T-cell (primary cell): ENCODE measurements at places on chromosomes 16 and 17.

DNA sequence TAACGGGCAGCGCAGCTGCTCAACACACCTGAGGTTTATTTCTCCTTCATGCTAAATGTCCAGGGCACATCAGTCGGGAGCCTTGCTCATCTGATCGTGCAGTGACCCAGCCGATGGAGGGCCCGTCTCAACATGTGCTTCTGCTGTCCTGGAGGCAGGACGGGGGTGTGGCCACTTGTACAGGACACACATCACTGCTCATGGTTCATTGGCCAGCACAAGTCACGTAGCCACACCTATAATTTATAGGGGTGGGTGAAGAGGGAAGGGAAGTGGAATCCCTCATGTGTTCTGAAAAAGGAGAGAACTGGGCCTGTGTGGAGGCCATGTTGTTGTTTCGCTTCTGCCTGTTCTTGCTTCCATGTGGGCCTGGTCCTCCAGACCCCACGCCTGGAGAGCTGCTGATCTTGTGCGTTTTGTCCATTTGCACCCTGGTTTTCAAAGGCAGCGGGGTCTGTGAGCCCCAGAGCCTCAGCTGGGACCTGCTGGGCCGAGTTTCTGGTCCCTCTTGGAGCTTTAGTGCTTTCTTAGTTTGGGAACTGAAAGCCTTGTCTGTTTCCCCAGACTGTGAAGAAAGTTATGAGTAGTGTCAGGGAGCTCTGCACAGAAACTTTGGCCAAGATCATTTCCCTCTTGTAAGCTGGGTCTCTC, 60.5 kb downstream of the CMIP start:
- DNase-seq, result no peak

GRCh38 chr16:19524616-19525384, 1.1 kb downstream of the CCP110 start:
- DNase-seq, result no peak

GRCh38 chr17:43645765-43646481, 15.8 kb downstream of the MEOX1 start:
- DNase-seq, result peak; percentile 19

DNA sequence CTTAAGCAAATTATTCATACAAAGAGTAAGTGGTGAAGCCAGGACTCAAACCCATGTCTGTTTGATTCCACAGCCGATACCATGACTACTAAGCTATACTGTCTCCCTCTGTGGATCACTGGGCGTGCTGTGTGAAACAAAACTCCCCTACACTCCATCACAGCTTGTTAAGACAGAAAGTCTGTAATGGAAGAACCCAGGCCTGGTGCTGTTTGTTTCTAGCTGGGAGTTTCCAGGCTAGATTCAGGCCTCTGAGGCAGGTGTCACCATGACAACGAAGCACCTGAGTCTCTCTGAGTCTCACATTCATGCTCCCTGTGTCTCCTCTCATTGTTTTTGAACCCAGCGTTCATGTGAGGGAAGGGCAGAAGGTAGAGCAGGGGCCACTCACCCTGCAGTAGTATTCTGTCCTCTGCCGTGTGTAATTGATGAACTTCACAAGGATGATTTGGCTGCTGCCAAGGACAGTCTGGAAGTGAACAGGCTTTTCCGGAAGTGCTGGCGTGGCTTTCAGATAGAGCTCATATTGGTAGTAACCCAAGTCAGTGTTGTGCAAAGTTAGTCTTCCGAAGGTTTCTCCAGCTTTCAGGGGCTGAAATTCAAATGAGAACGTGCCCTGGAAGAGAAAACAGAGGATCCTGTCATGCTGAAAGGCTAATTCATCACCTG, 8.6 kb upstream of the VAC14 start:
- no peak for DNase-seq

- DNase-seq, result no peak
Observed at GRCh38 chr17:42853004-42853403, 2.0 kb downstream of the AOC3 start.

DNA sequence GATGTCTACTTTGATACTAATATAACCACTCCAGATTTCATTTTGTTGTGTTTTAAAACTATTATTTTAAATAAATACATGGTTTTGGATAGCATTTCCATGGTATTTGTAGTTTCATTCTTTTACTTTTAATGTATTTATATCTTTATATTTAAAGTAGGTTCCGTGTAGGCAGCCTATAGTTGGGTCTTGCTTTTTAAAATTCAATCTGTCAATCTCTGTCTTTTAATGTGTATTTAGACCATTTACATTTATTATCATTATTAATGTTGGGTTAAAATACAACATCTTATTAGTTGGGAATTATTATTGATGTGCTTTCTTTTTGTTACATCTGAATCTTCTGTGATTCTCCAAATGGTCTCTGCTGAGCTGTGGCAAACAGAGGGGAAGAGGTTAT, 412.1 kb downstream of the NPIPA7 start:
- DNase-seq, result no peak

DNA sequence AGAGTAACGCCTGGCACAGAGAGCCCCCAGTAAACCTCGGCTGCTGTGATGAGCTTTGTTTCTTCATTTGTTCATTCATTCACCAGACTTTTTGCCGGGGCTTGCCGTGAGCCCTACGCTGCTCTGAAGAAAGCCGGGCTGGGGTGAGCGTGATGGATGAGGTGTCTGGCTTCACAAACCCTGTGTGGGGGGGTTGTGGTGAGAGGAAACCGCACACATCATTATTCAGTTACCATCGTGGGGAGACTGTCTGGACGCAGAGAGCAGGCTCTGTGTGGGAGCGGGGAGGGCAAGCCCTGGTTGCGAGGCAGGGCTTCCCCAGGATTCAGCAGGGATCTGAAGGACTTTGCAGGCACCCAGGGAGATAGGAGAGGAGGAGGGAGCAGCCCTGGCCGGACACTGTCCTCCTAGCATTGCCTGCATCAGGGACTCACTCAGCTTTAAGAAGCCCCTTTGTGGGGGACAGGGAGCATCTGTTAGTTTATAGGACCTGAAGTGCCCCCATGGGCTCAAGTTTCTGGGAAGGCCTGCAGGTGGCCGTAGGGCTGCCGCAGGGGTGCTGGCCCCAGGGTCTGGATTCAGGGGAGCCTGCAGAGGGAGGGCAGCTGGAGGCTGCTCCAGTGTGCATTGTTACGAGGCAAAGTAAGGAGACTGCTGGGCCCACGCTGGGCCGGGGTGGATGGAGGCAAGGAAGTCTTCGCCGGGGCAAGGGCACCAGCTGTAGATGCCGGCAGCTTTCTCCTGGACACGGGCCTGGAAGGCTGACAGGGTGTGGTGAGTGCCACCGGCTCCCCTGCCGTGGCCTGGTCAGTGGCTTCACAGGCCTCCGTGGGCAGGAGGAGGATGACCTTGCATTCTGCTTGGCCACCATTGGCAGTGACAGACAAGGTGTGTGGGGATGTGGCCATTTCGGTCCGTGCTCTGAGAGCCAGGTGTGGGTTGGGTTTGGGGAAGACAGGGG, 334.5 kb downstream of the SEC14L1 start:
- DNase-seq, result peak; percentile 74

DNA sequence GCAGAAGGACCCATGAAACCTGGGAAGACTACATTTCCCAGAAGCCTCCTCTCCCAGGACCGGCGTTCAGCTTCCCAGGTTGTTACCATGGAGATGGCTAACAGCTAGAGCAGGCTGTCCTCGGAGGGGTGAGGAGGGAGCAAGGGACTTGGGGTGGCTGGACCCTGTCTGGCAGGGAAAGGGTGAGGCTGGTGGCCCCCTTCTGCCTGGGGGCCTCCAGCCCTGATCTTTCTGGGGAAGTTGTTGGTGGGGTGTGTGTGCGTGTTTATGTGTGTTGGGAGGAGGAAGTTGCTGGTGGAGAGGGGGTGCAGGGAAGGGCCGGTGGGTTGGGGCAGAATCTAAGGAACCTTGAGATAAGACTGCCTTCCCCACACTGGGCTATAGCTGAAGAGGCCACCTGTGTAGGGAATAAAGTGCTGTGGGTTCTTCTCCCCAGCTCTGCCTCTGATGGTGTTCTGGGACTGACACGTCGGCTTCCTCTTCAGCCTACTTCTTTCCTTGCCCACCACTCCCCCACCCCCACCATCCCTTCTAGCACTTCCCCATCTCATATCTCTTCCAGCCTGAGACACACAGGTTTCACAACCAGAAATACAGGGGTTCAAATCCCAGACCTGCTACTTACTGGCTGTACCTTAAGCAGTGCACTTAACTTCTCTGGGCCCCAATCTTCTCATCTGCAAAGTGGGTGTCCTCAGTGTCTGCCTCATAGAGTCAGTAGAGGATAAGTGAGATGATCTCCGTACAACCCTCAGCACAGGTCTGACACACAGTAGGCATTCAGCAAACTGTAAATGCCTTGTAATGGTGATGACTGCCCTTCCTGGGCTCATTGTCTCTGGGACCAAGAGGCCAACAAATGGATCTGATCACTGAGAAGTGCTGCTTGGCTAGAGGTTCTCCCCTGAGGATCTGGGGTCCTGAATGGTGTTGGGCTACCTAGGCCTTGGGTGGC, at the start of gene DRC7:
TSS of gene DRC7 (plus strand) at position 82 of the 955 bp plus-strand sequence. CDS start 3,144 bp downstream, outside the sequence.
- no peak for DNase-seq

DNA sequence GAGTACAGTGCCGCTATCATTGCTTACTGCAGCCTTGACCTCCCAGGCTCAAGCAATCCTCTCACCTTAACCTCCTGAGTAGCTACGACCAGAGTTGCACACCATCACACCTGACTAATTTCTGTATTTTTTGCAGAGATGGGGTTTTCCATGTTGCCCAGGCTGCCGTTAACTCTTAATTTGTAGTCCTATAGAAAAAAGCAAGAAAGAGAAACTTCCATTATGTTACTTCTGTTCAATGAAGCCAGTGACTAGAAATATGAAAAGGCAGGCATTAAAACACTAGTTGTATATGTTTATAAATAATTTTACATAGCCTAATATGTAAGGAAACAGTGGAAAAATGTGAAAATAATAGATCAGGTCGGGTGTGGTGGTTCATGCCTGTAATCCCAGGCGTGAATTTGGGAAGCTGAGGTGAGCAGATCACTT, 9.7 kb downstream of the RAD51C start:
- no peak for DNase-seq

DNA sequence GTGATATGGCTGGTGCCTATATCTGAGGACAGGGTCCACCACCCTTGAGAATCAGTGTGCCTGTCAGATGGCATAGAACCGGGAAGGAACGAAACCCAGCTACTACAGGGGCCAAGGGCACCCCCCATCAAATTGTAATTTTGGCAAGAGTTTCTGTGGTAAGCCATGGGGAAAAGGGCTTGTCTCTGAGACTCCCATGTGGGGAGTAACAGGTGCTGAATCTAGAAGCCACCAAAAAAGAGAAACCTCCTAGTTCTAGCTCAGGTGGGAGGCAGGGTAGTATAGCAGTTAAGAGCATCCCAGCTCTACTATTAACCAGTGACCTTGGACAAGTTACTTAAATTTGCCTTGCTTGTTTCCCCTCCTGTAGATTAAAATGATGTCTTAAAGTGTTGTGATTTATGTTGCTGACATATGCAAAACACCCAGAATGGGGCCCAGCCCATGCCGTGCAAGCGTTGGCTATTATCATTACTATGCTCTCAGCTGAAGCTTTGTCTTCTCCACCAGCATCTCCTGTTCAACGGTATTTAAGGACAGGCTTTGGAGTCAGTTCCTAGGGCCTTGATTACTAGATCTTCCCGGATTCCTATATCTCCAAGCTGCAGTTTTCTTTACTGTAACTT, 210.7 kb upstream of the NLRP1 start:
- DNase-seq, result no peak

- DNase-seq, result peak; percentile 73
Observed at GRCh38 chr17:78112518-78113471, 15.8 kb downstream of the TMC6 start.

DNA sequence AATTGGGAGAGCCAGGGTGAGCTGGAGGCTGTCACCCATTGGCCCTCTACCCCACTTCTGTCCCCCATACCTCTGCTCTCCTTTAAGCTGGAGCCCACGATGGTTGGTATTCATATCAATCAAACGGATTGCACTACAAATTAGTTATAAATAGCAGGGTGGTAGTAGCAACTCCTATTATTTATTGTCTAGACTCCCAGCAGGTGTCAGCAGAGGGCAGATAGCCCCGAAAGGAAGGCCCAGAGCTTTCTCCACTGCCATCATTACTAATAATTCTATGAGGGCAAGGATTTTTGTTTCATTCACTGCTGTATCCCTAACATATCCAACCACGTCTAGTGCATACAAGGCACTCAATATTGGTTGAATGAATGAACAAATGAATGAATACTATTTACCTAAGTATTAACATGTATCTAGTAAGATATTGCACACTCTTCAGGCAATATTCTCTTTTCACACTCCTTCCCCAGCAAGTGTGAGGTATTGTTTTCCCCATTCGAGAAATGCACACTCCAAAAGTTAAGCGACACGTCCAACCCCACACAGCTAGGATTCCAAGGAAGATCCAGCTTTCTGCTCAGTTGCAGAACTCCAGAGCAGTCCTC, 6.3 kb downstream of the C17orf50 start:
- DNase-seq, result no peak

- DNase-seq, result no peak
Observed at GRCh38 chr16:88118376-88118775, 167.1 kb downstream of the BANP start.

- no peak for DNase-seq
Observed at GRCh38 chr16:11175787-11176341, 80.1 kb downstream of the SOCS1 start.

- DNase-seq, result no peak
Observed at GRCh38 chr17:76671912-76672262, 28.3 kb upstream of the ST6GALNAC1 start.
